Astrocyte of the hippocampus (primary cell): ENCODE measurements at places on chromosomes 11 and 22.

- DNase-seq = no peak
Observed at GRCh38 chr11:12286606-12287005, 90.8 kb upstream of the PARVA start.

DNA sequence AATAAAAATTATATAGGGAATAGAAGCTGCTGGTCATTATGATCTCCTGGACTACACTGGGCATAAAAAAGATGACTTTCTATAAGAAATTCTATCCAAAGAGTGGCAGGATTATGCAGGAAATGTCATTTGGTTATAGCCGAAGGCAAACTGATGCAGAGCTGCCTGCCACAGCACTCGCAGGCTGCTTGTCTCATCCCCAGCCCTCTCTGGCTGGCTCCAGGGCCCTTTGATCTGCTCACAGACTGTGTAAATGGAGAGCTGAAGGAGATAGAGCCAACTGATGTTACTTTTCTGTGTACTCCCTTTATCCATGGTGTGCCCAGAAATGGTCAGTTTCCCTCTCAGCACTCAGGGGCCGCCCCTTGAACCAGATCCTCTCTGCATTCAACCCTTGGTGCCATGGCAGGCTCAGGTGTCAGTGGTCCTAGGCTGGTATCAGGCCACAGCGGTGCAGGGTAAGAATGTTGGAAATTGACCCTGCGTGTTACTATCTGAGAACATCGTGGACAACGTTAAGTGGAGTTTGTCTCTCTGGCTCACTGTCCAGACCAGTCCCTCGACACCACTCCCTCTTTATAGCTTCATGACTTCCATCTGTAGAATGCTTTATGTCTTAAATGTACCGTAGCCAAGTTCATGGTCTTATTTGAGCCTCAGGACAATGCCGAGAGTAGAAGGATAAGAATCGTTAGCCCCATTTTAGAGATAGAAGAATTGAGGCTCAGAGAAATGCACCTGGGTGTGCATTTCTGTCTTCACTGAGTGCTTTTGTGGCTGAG, 27.8 kb downstream of the TEAD1 start:
- no peak for DNase-seq

DNA sequence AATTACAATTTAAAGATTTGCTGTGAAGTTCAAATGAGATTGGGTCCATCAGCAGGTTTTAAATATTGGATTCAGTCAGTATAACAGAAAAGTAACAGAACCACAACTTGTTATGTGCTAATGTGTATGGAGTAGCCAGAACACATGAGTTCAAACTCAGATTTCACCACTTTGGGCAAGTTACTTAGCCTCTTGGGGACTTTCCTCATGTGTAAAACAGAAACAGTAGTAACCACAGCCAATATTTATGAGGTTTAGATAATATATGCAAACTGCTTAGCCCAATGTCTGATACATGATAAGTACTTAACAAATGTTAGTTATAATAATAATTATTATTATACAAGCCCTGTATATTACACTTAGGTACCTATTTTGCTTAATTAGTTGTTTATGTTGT, 21.8 kb upstream of the SLC5A12 start:
- DNase-seq = no peak

DNA sequence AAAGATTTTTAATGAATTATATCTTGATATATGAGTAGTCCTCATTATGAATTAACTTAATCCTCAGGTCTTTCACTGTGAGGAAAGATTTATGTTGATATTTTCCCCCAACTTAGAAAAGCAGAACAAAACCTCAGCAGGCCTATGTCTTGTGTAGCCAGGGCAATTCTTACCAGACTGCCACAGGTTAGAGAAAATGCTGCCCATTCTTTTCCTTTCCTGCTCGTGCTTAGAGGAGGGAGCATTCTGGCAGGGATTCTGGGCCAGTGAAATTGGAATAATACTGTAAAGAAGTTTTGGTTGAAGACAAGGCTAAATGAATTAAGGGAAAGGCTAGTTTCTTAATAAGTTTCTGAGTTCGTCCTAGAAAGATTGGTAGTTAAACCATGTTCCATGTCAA, 56.6 kb downstream of the ZNRF3 start:
- no peak for DNase-seq

DNA sequence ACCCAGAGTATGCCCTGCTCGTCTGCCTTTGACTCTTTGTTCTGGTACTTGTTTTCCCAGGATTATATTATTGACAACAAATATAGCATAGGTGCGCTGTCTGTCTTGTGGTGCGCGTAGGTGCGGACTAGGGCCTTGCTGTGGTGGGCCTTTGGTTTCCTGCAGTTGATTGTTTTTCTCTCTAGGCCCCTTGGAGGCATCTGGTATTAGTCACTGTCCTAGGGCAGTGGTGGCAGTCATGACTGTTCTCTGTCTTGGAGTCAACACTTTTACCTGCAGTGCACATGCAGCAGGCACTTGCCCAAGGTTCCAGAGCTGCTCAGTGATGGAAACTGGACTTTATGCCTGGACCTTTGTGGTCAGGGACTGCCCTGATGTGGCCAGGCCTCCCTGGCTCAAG, 18.6 kb downstream of the PPP6R2 start:
- no peak for DNase-seq

- DNase-seq = peak; percentile 65
Observed at GRCh38 chr22:19663821-19664355, 50.4 kb upstream of the SEPTIN5 start.

DNA sequence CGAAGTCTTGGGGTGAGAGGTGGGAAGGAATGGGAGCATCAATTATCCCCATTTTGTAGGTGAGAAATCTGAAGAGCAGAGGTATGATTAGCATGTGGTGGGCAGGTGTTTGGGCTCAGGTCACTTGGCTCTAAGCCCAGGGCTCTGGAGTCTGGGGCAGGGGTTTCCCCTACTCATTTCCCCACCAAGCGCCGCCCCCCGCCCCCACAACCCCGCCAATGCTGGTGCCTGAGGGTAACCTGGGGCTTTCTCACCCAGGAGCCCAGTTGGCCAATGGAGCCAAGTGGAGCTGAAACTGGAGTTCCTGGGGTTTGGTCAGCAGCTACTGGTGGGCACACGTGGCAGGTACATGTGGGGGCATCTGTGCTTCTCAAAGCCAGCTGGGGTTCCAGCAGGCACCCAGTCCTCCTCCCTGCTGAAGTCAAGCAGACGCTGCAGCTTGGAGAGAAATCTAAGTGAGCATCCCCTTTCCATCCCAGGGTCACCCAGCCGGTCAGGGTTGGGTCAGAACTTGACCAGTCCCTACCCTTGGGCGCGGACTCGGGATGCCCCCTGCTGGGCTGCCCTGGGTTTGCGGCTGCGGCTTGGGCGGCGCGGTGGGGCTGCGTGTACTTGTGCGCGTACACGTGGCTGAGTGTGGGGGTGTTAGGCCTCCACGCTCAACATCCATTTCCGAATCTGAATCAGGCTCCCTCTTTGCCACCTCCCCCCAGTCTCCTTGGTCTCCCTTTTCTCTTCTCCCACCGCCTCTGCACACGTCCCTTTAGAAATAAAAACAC, 1.7 kb upstream of the CHRM1 start:
- DNase-seq = no peak

- peak; percentile 33 for DNase-seq
Observed at GRCh38 chr11:47551086-47551485, 1.8 kb downstream of the CELF1 start.

- no peak for DNase-seq
Observed at GRCh38 chr22:17964643-17965042, 59.7 kb downstream of the MICAL3 start.

DNA sequence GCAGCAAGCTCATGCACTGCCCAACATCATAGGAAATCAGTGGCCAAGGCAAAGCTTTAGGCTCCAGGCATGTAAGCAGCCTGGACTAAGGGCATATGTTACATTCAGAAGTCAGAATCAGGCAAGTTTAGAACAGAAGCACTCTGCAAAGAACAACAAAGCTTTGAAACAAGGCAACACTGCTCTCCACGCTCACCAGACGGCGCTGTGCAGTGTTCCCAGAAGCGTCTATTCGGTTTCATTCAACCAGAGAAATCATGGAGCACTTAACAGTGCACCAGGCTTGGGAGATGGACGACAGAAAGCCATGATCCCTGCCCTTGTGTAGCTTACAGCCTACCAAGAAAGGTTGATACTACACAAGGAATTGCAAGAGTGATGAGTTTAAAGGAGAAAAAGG, 555.8 kb downstream of the BUD13 start:
- DNase-seq = peak; percentile 77

GRCh38 chr11:130476922-130477491, 28.6 kb downstream of the ADAMTS15 start:
- no peak for DNase-seq
